ENCODE measurements at places on chromosomes 11 and 22.
A peak's percentile ranks its signal among the peaks of the same experiment; 100 is the strongest.

DNA sequence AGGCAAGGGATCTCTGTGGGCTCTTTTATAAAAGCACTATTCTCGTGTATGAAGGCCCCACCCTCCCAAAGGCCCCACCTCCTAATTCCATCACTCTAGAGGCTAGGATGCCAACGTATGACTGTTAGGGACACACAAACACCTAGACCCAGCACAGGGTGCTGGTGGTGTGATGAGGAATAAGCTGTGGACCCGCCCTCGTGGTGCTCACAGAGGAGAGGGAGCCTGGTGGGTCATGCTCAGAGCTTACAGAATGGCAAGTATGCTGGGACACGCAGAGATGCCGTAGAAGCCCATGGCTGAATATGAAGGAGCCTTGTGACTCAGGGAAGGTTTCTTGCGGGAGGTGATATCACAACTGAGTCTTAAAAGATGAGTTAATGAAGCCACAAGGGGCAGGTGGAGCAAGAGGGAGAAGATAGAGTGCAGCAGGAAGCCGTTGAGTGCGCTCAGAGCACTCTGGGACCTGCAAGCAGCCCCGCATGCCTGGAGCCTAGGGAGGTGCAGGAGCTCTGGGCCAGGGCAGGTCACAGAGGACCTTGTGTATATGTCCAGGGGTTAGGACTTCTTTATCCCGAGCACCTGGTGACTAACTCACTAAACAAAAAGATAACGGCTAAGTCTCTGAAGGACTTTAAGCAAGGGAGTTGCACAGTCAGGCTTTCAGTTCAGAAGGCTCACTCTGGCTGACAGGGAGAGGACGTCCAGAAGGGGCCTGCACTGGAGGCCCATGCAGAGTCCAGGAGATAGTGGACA, 160.9 kb downstream of the TRIM29 start:
- no peak for DNase-seq

DNA sequence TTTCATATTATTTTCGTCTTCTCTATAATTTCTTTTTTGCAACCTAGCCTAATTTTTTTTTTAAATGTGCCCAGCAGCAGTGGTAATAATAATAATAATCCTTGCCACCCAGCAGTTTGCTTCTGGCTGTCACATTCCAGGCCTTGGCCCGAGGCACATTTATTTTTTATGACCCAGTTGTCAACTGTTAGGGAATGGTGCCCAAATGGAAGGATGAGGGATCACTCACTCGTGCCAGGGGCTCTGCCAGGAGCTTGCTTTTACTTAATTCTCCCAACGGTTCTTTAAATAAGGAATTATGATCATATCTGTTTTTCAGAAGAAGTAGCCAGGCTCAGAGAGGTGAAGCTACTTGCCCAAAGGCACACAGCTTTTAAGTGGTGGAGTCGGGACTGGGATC, 49.6 kb downstream of the MYO18B start:
- DNase-seq, result no peak

GRCh38 chr11:1855886-1856265, 3.0 kb downstream of the LSP1 start:
- DNase-seq, result no peak

DNA sequence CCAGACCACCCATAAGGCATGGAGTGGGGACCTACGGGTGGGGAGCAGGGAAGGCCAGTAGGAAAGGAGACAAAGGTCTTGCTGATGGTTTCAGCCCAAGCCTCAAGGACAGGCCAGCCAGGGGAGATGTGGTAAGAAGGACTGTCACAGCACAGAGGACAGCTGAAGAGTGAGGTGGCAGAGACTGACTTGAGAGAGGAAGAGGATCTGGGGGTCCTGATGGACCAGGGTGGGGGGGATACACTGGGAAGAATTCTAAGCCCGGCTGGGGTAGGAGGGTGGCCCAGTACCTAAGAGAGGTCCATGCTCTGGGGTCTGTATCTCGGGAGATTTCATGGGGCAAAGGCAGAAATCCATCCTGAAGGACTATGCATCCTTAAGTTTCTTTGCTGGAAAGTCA, 66.1 kb upstream of the THY1 start:
- DNase-seq, result peak; percentile 2

DNA sequence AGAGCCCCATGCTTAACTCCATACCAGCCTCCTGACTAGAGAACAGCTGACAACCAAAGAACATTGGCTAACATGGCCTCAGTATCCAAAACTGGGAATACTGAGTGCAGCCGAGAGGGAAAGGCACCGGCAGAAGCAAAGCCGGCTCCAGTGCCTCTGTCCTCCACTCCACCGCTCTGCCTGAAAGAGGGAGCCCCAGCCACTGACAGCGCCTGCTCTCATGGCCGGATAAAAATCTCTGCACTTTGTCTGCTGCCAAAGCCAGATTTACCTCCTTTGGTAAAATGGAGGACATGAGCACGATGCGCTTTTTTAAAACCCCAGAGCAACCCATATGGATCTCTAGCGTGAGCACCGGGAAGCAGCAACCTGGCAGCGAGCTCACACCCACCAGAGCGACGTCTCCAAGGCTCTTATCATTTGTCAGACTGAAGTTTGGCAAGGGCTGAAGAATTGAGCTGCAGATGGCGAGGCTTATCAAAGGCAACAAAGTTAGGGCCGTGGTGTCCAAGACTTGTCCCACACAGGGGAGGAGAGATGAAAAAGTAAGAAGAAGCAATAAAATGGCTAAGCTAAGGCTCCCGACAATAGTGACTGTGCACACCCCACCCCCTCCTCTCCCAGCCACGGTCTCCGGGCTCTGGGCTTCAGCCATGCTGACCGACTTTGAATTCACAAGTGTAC, 71.4 kb downstream of the EFCAB6 start:
- no peak for DNase-seq

DNA sequence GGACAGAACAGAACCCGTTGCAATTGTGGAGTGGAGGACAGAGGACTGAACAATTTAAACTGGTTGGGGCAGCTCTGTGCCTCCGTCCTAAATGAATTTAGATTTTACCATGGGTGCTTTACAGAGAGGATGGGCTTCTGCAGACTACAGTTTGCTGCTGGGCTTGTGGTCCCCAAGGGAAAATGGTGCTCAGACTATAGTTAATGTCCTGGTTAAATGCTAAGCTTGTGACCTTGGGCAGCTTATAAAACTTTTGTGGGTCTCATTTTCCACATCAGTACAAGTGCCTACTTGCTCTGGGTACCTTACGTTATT, 355.2 kb upstream of the NARS2 start:
- DNase-seq, result no peak

DNA sequence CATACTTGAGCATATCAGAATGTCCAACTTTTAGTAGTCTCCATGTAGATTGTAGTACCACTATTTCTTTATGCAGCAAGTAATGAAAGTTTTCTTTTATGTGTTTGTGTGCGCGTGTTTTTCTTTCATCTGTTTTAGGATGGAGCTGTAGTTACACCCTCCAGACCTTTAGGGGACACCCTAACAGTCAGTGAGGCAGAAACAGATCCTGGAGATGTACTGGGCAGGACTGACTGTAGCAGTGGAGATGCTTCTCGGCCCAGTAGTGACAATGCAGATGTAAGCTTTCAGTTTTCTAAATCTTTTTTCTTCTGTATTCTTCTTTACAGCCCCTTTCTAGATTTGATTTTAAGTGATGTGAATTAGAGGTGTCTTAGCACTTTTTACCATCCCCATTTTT, 79.9 kb upstream of the GRIK4 start:
- DNase-seq, result no peak

- no peak for DNase-seq
Measured at GRCh38 chr11:3950996-3951660, 95.7 kb downstream of the STIM1 start.

Data from activated T-cell treated with anti-CD3 and anti-CD28 coated beads, Interleukin-2, amount 50 U/mL, for 24 hours (primary cell).